ENCODE measurements at places on chromosomes 4 and X.

DNA sequence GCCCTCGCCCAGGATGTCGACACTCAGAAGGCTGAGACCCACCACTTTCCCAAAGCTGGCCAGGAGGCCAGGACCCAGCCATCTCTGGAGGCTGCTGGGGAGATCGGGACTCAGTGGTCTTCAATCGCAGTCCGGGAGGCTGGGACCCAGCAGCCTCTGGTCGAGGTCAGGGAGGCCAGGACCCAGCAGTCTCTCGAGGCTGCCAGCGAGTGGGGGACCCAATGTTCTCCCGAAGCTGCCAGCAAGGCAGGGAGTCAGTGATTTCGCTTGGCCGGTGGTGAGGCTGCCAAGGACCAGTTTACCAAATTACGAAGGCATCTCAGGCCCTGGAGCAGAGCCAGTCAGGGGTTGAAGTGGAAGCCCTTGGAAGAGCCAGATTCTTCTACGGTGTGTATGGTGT lies 181.6 kb downstream of the NAF1 start:
- no peak for DNase-seq

GRCh38 chr4:159171287-159171686 lies 68.4 kb downstream of the RAPGEF2 start:
- DNase-seq = no peak

GRCh38 chrX:84873176-84873575 lies 130.5 kb upstream of the APOOL start:
- no peak for DNase-seq

- no peak for DNase-seq
These were observed 4.3 kb downstream of the EPHA5 start for GRCh38 chr4:65665771-65666523.

GRCh38 chr4:157992038-157992705 lies 180.7 kb downstream of the GASK1B start:
- DNase-seq = no peak

GRCh38 chr4:179441596-179441995 lies 1999.4 kb upstream of the AGA start:
- no peak for DNase-seq

DNA sequence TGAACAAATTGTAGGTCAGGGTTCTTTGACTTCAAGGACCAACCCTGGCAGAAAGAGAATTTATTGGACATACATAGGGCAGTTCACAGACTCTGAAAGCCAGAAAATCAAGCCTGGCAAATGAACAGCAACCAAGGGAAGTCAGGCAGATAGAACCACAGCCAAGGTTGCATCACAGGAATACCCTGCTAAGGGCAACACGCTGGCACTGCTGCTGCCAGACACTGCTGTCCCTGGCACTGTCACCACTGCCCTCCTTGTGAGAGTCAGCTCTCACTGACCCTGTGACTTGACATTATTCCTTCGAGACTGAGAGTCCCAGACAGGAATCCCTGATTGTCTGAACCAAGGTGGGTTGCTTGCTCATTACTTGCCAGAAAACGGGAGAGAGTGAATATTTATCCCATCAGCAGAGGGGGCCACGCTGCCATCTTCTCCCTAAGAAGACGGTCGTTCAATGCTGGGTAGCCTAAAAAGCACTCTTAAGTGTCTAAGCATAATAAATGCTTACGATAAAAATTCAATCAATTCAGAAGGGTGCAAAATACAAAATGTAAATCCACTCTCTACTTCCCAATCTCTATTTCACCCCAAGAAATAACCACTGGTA lies 23.2 kb upstream of the PTTG2 start:
- DNase-seq = no peak

GRCh38 chr4:177349191-177349590 lies 39.5 kb downstream of the NEIL3 start:
- DNase-seq = no peak

DNA sequence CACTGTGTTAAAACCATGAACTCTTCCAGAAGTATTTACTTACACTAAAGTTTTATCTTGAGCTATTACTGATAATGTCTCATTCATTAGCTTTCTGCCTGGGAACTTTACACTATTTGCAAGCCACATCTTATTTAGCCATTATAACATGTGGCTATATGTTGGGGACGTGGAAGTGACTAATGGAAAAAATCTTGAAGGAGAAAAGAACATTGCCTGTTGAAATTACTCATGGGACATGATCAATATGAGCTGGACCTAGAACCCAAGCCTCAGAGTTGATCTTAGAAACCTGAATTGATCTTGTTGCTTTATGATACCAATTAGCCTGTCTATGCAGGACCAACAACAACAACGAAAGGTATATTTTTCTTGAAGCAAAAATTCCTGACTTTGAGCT lies 22.5 kb upstream of the ARHGAP6 start:
- no peak for DNase-seq

DNA sequence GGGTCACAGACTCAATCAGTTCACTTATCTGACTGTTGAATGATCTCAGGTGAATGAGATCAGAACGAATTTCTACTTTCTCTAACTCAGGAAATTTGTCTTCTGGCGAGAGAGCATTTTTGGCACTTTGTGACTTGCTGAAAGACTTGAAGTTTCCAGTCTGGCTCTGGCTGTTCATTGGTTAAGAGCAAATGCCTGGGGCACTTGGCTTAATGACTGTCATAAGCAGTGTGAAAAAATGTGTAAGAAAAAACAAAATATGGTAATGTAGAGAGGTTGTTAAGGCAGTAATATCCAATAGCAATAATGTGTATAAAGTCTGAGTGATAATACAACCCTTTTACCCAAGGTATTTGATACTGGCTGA lies 71.3 kb upstream of the PGRMC2 start:
- DNase-seq = no peak
